Effector CD8-positive, alpha-beta T cell (primary cell): ENCODE measurements at places on chromosomes 3 and 15.

- no peak for DNase-seq
Observed at GRCh38 chr3:172687501-172687900, 23.4 kb downstream of the NCEH1 start.

DNA sequence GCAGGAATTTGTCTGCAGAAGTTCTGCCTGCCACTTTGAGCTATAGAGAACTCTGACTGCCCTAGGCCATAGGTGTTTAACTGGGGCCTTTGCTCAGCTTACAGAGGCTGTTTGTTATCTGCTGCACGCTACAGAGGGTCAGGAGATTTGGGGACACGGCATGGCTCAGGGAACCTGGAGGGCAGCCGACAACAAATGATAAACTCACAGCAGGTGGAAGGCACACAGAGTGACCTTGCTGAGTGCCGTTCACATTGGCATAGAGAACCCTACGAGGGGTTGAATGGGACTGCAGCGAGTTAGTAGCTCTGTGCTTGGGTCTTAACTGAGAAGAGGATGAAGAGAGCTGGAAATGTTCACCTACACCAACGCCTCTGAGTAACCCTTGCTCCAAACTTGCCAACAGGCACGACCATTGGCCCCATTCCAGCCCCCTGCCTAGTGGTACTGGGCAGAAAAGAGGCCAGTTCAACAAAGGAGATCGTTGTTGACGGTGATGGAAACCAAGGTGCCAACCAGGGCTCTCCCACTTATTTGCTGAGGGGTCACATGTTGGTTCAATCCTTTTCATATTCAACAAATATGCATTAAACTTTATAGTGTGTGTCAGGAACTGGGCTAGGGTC lies 301.1 kb downstream of the NTRK3 start:
- no peak for DNase-seq

GRCh38 chr3:8627949-8628348 lies 16.6 kb downstream of the SSUH2 start:
- DNase-seq: no peak

DNA sequence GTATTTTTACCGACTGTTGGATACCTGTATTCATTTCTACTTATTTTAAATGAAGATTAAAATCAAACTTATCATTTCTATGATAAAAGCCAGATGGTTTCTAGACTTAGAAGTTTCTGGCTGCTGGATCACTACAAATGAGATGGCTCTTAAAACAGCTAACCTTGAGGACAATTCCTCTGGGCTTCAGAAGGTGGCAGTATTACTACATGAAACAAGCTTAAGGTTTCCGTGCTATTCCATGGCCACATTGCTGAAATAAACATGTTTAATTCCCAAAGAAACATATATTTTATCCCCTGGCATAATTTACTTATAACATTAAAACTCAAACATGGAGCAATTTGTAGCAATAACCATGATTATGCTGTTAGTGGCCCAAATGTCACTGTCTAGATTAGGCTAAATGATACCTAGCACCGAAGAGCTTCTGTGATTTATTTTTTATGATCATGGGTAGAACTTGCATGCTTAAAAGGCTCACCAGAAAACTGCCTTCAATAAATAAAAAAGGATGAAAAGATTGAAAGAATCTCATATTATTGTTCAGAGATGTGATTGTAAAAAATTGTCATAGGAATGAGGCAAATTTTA lies 204.0 kb upstream of the NANOGP8 start:
- DNase-seq: no peak

DNA sequence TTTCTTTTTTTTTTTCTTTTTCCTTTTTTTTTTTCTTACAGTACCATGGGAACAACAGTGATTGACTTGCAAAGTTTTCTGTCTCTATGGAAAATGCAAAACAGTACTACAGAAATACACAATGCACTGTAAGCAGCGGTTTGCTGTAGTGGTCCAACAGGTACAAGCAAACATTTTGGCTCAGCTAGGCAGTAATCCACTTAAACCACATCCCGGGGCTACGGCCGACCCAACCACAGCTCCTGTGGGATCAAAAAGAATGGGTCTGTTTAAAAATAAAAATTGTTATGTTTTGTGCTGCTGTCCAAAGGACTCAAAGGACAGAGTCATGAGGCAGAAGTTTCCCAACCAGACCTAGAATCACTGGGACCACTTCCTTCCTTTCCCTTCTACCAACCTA lies 667.1 kb upstream of the ADAMTS9 start:
- DNase-seq: no peak

- DNase-seq: no peak
Observed at GRCh38 chr3:131794766-131795388, 239.9 kb downstream of the CPNE4 start.

DNA sequence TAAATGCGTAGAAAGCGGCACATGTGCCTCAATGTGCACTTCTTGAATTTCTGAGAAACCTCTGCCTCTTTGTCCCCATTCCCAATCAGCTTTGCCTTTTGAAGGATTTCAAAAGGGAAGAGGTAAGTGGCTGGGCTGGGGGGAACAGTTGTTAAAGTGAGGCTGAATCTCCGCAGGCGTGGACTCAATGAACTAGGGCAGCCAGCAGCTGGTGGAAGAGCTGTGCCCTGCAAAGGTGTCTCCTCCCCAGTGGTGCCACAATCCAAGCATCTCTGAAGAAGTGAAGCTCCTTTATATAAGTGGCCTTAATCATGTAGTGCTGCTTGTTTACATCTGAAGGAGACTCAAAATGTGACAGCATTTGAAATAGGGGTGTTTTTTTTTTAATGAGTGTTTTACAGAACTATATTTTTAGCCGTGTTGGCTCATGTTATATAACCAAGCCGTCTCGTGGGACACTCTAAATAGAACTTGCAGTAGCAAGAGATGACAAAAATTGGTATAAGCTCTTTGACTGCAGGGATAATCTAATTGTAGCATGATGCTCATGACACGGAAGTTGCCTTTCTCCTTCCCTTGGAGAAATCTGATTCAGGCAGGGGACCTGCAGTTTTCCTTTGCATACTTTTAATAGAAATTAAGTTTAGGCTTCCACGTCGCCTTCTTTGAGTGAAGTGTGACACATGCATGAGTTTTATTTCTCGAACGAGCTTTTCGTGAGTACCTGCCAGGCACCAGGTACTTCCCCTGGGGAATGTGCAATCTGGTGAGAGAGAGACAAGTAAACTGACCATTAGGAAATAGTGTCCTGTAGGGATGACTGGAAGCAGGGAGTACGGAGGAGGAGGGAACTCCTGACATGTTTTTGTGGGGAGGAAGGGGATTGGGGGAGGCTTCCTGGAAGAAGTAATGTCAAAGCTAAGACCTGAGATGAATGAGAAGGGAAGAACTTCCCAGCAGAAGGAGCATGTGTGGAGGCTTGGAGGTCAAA lies 179.7 kb upstream of the BHLHE40 start:
- no peak for DNase-seq

DNA sequence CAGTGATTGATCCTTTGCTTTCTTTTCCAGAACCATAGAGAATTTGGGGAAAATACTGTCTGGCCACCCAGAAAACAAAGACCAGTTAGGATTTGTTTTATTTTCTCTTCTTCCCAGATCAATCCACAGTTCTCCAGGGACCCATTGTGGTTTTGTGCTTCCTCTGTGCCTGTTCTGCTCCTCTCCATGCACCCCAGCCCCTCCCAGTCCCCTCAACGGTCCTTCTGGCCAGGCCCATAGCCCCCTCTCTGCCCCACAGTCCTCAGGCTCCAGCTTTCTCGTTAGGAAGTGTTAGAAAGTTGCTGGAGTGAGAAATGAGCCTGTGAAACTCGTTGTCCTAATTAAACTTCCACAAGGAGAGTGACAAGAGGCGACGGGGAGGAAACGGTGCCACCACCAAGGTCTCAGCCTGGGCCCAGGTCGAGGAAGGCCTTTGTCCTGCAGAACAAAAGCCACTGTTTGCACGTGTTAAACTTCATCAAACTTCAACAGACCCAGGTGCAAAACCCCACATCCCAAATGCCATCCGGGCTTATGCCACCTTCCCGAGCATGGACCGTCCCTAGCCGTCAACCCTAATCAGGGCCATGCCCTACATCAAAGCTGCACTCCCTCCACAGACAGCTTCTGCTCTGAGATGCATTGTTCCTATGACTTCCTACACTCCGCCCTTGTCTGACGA lies 18.7 kb upstream of the ALDH1A3 start:
- DNase-seq: no peak

DNA sequence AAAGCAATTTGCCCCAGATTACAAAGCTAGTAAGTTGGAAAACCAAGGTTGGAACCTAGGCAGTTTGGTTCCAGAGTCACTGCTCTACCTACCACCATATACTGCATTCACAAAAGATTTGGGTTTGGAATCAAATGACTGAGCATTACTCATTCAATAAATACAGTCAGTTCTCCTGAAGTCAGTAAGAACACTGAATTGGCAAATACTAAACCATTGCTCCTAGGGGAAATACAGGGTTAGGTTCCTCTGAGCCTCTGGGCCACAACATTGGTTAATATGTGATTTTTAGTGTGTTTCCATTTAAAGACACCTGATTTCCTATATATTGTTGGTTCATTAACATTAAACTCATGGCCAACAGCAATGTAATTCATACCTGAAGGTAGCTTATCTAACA lies 2.1 kb upstream of the EIF5A2 start:
- no peak for DNase-seq

GRCh38 chr3:54304877-54305276 lies 182.5 kb downstream of the CACNA2D3 start:
- DNase-seq: no peak

DNA sequence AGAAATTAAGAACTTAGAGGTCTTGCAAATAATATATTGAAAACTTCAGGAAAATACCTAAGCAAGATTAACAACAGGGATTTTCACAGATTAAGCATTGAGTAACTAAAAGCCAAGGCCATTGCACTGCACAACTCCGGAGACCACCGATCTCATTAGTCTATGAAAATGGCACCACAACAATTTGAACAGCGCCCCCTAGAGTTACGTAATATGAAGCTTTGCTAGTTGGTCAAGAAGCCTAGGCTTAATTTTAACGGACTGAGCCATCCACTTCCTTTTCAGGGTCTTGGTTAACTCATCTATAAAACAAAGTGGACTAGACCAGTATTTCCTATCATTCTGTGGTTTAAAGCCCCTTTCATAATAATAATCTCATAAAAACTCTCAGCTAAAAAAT lies 24.8 kb downstream of the TMEM212 start:
- no peak for DNase-seq

DNA sequence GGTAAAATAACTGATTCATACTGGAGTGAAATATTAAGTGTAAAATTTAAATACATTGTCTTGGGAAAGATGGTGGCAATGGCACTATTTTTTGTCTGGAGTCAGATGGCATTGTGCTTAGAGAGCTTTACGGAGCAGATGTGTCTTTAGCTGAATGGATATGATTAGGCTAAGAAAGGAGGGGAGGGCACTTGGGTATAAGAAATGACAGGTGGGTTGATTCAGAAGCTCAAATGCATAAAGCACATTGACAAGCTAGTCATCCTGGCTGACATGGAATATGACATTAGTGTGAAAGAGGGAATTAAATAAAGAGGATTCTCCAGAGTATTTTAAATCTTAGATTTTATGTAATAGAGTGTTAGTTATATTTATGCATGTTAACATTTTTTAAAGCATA lies 570.1 kb upstream of the CBLB start:
- DNase-seq: no peak

GRCh38 chr15:29689287-29689986 lies 132.8 kb downstream of the TJP1 start:
- no peak for DNase-seq

- no peak for DNase-seq
Observed at GRCh38 chr3:48765376-48765775, 48.4 kb upstream of the IP6K2 start.

- no peak for DNase-seq
Observed at GRCh38 chr3:10281951-10282350, 10.8 kb downstream of the GHRL start.

- DNase-seq: no peak
Observed at GRCh38 chr3:32913790-32914446, 37.5 kb upstream of the CCR4 start.

DNA sequence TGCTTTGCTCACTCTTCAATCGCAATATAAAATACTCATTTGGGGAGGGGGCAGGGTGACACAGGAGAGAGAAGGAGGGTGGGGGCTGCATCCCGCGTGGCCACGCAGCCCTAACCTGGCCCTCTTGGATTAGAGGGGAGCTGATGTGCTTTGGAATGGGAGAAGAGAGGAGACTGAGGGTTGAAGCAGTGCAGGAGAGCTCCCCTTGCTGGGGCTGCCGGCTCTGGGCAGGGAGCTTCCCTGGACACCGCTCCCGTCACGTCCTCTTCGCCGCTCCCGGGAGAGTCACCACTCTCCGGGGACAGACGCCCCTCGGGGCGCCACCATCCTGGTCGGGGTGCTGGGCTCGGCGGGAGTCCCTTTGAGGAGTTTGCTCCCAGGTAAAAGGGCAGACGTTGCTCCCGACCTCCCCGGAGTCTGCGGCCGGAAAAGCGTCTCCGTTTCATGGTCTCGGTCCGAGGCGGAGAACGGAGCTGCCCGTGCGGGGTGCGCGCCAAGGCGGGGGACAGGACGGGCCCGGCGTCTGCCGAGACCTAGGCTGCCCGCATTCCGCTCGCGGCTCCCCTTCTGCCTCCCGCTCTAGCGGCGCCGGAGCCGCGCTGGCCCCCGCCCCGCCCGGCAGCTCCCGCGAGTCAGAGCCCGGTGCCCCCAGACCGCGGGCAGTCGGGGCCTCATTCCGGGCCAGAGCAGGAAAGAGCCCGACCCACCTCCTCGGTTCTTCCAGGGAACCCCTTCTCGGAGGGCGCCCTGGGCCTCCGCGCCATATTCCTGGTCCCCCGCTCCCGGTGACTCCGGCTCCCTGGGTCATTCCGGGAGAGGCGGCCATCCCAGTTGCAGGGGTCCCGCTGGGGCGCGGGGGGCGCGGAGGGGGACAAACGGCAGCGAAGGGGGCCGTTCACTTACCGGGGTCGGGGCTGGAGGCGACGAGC lies 603 bp downstream of the SLC7A14 start:
- DNase-seq: no peak

GRCh38 chr3:117285737-117286136 lies 576.2 kb downstream of the TUSC7 start:
- no peak for DNase-seq

GRCh38 chr15:31488437-31489204 lies 162.0 kb downstream of the KLF13 start:
- no peak for DNase-seq

- no peak for DNase-seq
Observed at GRCh38 chr3:88151358-88151757, 1.6 kb downstream of the C3orf38 start.

DNA sequence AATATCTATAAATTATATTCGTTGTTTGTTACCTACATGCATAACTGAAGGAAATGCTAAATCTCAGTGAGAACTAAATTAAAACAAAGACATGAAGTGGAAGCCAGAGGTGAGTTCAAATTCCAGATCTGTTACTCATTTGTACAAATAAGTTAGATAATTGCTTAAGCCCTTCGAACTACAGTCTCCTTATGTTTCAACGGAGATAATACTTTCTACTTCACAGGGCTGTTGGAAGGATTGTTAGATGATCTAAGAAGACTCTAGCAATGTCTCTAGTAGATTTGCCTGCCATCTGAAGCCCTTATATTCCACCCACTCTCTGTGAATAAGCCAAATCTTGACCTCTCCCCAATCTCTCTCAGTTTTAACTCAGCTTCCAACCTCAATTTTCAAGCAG lies 125.8 kb downstream of the P2RY1 start:
- no peak for DNase-seq
